ENCODE measurements at places on chromosomes 3 and 15.
A peak's percentile ranks its signal among the peaks of the same experiment; 100 is the strongest.

DNA sequence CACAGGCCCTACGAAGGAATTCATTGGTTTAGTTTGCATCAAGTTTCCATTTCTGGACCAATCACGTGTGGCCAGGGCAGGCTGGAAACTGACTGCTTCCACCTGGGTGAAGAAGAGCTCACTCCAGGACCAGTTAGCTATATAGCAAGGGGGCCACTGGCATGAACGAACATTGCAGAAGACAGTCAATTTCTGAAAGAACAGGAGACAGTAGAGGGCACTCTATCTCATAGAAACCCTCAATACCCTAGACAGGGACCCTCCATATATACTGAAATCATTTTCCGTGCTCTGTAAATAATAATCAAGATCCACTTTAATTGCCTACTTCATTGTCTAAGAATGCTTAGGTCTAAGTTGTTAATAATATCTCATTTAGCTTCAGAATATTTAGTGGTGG, 215.6 kb downstream of the CADPS start:
- DNase-seq = no peak

GRCh38 chr15:94671858-94672532, 440.6 kb downstream of the MCTP2 start:
- no peak for DNase-seq

DNA sequence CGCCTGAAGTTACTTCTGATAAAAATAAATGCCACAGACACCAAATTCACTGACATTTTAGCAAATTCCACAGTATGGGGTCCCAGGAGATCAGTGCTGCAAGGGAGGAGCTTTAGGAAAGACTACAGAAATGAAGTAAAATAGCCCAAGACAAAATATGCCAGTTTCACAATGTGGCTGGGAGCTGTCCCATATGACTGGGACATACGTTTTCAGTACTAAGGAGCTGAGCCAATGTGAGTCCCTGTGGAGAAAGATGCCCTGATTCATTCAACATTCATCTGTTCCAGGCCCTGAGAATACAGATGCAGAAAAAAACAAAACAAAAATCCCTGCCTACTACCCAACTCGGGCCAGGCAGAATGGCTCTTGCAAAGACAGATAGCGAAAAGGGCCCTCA, 63.4 kb upstream of the FAM174B start:
- no peak for DNase-seq

DNA sequence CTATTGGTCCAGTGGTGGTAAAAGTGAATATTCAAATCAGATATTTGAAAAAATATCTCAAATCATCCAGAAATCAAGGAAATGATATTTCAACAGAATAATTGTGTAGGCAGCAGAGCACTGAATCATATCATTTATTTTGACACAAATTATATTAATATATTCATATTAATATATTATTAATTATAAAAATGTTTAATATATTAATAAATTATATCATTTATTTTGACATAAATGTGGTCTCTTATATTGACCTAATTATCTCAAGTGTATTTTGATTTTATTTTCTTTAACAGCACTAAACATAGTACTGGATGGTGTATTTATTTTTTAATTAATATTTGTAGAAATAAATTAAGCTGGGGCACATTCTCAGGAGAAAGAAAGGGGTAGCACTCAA, 257.7 kb upstream of the THBS1 start:
- no peak for DNase-seq

DNA sequence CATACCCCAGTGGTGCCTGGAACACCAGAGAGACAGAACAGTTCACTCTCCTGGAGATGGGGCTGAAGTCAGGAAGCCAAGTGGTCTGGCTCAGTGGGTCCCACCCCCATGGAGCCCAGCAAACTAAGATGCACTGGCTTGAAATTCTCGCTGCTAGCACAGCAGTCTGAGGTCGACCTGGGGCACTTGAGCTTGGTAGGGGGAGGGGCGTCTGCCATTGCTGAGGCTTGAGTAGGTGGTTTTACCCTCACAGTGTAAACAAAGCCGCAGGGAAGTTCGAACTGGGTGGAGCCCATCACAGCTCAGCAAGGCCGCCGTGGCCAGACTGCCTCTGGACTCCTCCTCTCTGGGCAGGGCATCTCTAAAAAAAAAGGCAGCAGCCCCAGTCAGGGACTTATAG, 272.0 kb downstream of the KLF13 start:
- no peak for DNase-seq

DNA sequence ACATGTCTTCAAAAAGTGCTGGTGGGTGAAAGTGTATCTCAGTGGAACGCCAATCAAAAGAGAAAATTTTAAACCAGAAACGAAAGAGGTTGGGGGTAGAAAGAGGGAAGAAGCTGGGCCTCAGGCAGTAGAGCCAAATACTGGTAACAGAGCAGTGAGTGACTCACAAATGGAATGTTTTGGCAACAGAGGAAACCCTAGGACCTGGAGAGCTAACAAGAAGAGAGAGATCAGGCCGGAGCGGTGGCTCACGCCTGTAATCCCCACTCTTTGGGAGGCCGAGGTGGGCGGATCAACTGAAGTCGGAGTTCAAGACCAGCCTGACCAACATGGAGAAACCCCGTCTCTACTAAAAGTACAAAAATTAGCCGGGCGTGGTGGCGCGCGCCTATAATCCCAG, 450.8 kb upstream of the NAALADL2 start:
- no peak for DNase-seq

DNA sequence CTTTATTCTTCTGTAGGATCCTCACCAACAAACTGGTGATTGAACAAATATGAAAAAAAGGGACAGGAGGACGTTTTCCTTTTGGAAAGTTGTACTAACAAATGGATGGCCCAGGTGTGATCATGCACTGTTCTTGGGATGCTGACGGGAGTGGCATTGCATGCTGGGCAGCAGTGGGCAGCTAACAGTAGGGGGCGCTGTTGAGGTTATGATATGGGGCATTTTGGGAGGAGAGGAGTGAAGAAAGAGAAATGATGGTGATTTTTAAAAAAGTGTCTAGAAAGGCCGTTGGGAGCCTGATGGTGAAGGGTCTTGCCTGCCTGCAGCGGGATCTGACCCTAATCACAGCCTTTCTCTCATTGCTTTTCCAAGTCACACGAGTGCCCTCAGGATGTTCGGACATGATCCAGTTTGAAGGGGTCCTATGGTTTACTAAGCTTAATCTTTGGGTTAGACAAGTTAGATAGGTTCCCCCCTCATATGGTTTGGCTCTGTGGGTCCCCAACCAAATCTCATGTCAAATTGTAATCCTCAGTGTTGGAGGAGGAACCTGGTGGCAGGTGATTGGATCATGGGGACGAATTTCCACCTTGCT, 46.2 kb upstream of the PRTG start:
- no peak for DNase-seq

DNA sequence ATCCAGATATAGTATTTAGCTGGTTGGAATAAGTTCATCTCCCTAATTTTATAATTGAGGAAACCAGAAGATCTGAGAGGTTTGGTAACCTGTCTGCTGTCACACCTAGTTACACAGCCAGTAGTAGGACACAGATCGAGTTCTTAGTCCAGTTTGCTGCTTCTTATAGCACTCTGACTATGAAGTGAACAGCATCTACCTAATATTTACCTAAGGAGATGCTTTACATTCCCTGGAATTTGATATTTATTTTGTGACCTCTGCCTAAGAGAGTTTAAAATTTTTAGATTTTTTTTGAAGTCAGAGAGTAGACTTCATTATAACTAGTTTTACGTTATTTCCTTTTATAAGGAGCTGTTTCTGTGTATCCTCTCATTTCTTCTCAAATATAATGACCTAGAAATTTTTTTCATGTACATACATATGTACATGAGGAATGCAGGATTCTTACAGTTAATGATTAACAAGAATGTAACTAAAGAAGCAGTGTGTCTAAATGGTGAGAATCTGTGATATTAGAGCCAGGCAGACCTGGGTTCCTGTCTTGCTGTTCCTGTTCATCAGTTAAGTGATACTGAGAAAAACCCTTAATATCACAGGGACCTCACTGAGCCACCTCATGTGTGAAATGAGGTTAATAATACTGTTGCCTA, 4.3 kb downstream of the ARHGEF26 start:
- no peak for DNase-seq

DNA sequence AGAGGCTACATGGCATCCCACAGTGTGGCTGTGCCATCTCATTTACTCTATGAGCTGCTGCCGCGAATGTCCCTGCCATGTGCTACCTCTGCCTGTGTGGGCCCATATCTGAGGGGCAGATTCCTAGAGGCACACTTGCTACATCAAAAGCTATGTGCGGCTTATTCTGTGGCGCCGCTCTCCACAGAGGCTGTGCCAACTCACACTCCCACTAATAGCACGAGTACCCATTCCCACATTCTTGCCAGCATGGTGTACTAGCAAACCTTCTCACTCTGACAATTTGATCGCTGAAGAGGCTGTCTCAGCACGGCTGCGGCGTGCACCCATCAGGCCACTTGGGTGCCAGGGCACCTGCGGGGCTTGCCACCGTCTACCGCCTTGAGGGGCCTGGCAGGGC, 31.2 kb upstream of the MUSTN1 start:
- no peak for DNase-seq

GRCh38 chr3:126035362-126036050, 48.4 kb downstream of the SLC41A3 start:
- DNase-seq = no peak

DNA sequence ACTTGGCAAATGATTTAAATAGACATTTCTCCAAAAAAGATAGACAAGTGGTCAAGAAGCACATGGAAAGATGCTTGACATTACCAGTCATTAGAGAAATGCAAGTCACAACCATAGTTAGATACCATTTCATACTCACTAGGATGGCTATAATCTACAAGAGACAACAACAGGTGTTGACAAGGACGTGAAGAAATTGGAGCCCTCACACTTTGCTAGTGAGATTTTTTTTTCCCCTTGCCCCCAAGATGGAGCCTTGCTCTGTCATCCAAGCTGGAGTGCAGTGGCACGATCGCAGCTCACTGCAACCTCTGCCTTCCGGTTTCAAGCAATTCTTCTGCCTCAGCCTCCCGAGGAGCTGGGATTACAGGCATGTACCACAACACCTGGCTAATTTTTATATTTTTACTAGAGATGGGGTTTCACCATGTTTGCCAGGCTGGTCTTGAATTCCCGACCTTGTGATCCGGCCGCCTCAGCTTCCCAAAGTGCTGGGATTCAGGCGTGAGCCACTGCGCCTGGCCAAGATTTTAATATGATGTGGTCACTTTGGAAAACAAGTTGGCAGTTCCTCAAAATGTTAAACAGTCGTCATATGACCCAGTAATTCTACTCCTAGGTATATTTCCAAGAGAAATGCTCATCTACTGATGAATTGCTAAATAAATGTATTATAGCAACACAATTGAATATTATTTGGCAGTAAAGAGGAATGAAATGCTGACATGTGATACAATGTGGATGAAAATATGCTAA, 103.3 kb downstream of the ATG7 start:
- DNase-seq = no peak

DNA sequence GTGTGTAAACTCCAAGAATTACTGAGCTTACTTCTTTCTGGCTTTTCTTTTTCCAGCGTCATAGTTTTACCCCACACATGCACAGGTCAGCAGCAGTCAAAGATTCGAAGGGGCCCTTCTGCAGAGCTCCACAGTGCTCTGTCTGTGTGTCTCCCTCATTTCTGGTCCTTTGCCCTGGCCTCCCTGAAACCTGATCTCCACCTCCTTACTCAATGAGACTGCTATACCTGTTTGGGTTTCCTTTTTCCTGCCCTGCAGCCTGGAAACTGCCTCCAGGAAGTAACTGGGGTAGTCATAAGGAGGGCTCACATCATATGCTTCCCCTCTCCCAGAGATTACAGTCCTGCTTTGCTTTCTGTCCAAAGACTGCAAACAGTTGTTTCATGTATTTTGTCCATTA, 82.8 kb upstream of the TNIK start:
- DNase-seq = no peak

GRCh38 chr15:39657668-39658067, 76.8 kb downstream of the THBS1 start:
- no peak for DNase-seq

DNA sequence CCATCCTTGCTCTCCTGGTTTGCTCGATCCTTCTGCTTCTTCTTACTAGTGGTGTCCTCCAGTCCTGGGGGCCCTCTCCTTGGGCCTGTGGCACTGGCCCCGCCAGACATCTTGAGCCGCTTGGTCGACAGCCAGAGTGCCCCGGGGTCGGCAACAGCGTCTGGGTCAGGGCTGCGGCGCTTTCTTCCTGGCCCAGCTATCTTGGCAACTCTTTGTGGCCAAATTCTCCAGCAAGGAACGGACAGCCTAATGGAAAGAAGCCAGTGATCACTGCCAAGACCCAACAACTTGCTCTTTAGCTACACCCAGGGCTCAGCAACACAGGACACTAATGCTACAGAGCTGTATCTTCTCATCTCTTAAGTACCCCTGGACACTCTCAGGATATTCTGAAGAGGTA, 1.6 kb downstream of the USP19 start:
- DNase-seq = no peak

DNA sequence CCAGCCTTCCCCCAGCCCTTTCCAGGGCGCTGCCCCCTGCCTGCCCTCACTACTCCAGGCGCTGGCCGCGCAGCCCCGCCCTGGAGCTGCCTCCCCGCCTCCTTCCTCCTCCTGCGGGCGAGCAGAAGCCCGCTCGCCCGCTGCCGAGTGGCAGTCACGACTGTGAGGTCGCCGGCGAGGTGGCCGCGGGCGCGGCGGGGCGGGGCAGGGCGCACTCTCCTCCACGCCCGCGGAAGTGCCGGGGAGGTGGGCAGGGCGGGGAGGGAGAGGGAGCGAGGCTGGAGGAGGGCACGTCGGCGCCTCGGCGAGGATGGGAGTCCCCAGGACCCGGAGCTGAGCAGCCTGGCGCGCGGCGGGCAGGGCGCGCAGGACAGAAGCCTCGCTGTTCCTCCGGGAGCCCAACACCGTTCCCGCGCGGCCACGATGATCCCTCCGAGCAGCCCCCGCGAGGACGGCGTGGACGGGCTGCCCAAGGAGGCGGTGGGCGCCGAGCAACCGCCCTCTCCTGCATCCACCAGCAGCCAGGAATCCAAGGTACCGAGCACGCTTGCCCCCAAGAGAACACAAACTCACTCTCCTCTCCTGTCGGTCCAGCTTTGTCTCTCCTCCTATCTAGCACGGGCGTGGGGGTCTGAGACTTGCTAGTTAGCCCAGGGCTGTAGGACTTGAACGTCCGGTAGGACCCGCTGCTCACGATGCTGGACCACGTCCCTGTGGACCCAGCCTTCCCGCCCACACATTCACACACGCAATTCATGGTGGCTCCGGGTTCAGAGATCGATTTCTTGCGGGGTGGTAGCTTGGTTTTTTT, at the start of gene STAC:
Gene STAC (plus strand): TSS at position 284 of the 811 bp plus-strand sequence. CDS start 140 bp downstream, at position 424.
- peak; percentile 4 for DNase-seq

GRCh38 chr3:173221010-173221409, 80.0 kb upstream of the SPATA16 start:
- DNase-seq = no peak

- no peak for DNase-seq
These were observed 82.6 kb downstream of the TGFBR2 start for GRCh38 chr3:30688776-30689641.

All from CD4-positive, alpha-beta T cell treated with Interferon gamma for 1 hour (primary cell).